CD4-positive, alpha-beta T cell treated with Interleukin-6 for 4 hours (primary cell): ENCODE measurements at places on chromosomes 3 and 15.

DNA sequence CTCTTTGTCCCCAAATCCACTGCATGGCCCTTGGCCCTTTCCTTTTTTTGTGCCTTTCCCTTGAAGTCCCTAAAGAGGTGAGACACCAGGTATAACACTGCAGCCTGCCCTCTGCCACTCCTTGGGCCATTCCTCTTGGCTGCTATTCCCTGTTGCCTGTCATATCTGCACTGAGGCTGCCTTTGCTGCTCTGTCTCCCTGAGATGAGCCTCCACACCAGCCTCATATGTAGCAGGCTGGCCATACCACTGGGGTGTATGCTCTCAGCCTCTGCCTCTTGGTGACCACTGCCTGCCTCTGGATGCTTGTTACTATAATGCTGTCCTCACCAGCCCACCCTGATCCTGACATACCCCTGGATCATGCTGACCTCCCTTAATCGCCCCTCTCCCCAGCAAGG is 252.0 kb downstream of the CLSTN2 start:
- no peak for DNase-seq

GRCh38 chr3:71258116-71258515 is 325.4 kb downstream of the FOXP1 start:
- peak; percentile 32 for DNase-seq

- no peak for DNase-seq
Observed at GRCh38 chr3:108008106-108008505, 82.7 kb downstream of the CD47 start.

- no peak for DNase-seq
Observed at GRCh38 chr15:89926158-89926557, 13.4 kb upstream of the ARPIN start.

- no peak for DNase-seq
Observed at GRCh38 chr3:82080261-82080660, 318.8 kb upstream of the GBE1 start.

- DNase-seq: no peak
Observed at GRCh38 chr15:67366904-67367303, 112.3 kb downstream of the IQCH start.

DNA sequence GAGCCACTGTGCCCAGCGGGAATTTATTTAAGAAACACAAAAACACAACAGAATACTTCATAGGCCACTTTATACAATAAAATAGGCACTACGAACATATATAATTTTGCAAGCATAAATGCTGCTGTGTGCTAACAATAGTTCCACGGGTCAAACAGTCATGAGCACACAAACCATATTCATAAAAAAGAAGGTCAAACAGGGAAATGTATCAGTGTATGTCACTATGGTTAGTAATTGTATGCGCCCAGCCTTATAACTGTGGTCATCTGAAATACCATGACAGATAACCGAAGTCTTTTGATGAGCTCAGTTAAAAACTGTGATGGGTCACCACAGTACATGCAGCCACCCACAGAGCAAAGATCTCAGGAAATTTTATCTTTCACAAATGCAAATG is 38.1 kb upstream of the NR2C2 start:
- no peak for DNase-seq

- no peak for DNase-seq
Observed at GRCh38 chr15:74451322-74451721, 9.6 kb downstream of the UBL7 start.

GRCh38 chr15:74622758-74623157 is 7.1 kb downstream of the CLK3 start:
- DNase-seq: no peak

DNA sequence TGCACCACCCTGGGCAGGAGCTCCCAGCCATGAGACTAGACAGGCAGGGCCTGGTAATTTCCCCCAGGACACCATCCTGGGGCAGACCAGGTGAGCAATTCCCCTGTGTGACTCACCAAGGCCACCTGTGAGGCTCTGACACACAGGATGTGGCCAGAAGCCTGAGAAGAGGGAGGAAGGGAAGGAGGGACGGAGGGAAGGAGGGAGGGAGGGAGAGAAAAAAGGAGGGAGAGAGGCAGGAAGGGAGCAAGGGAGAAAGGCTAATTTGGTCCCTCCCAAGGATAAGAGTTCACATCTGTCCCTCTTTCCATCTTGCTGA is 25.9 kb downstream of the WNT7A start:
- DNase-seq: peak; percentile 33

GRCh38 chr3:42442640-42443039 is 32.2 kb upstream of the LYZL4 start:
- no peak for DNase-seq

GRCh38 chr3:34260271-34261000 is 462.0 kb downstream of the PDCD6IP start:
- DNase-seq: no peak

DNA sequence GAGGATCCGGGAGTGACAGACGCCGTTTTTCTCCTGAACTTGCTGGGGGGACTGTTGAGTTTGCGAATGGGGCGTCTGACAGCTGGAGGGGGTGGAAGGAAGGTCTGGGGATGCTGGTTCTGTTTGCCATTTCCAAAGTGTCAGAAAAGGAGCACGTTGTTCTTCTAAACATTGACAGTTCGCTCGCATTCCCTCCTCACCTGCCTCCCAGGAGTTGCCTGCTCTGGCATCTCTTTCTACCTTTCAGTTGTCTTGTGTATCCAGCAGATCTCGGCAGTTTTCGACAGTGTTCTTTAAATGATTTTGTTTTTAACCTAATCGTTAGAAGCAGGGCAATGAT is 829 bp downstream of the SELENOT start:
- DNase-seq: no peak

- DNase-seq: no peak
Observed at GRCh38 chr3:89571298-89571697, 463.9 kb downstream of the EPHA3 start.

- no peak for DNase-seq
Observed at GRCh38 chr3:117661818-117662095, 952.2 kb downstream of the TUSC7 start.

- DNase-seq: no peak
Observed at GRCh38 chr15:75577401-75578172, 1.5 kb downstream of the PTPN9 start.

DNA sequence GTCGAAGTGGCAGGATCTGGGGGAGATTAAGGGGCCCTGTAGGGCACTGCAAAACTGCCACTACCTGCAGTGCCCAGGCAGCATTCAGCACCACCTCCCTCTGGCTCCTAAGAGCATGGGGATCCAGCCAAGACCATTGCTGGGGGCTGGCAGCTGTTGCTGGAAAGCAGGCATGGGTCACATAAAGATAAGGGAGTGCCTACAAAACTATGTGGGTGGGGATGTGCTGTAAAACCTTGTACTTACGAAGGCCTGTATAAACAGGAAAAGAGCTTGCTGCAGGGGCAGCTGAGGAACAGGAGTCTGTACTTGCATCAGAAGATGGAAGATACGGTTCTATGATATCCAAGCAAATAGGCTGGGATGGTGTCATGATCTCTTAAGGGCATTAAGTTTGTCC is 27.1 kb downstream of the IL20RB start:
- DNase-seq: no peak

GRCh38 chr3:62554264-62554799 is 181.0 kb upstream of the FEZF2 start:
- no peak for DNase-seq

- DNase-seq: peak; percentile 67
Observed at GRCh38 chr15:99706557-99707303, 26.5 kb downstream of the LYSMD4 start.

GRCh38 chr3:119413603-119414280 is 49.7 kb downstream of the TMEM39A start:
- DNase-seq: no peak

DNA sequence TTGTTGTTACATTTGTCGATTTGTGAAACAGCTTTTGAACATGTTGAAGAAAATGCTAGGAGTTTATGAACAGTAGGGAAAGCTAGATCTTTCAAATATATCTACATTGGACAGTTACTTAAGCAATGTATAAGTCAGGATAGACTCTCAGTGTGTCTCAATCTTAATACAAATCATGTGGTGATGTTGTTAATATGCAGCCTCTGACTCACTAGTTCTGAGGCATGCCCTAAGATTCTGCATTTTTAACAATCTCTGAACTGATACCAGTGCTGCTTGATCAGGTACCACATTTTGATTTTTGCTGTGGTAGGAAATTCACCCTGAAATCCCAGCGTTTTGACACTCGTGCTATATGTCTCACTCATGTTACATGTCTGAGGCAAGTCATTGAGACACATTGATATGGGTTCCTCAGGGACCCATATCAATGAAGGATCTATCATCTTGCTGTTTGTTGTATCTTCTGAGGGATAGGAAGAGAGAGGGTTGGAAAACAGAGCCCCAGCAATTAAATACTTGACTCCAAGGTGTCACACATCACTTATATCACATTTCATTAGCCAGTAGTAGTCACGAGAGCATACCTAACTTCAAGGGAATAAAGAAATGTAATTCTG is 597.9 kb downstream of the TAFA4 start:
- no peak for DNase-seq

GRCh38 chr15:84685304-84685703 is 27.3 kb upstream of the NMB start:
- peak; percentile 4 for DNase-seq

DNA sequence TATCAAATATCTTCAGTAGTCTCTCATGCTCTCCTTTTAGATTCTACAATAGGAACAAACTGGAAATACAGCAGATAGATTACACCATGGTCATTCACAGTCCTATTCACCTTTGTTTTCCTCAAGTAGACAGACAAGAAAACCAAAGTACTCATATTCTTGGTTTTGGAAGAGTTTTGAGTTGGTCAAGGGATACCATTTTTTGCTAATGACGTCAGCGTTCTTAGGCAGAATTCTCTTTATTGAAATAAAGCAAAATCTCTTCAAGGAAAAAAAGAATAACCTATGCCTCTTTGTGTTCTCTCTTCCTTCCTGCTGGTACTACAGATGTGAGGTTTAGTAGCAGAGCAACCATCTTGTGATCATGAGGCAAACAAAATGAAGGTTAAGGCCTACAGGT is 268.3 kb upstream of the PDZRN3 start:
- DNase-seq: no peak

DNA sequence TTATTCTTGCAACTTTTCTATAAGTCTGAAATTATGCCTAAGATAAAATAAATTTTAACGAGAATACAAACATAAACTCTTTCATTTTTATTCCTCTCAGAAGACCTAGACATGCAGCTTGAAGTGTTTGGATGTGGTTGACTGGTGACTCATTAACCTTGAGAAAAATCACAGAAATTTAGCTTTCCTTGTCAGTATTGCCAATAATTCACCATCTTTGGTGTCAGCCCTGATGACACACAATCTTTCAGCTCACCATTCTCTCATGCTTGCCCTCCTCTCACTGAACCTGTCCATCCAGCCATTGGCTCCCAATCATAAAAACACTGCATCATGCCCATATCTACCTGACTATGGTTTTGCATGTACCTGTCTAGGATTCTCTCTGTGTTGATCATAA is 22.6 kb upstream of the TNFAIP8L3 start:
- DNase-seq: no peak

DNA sequence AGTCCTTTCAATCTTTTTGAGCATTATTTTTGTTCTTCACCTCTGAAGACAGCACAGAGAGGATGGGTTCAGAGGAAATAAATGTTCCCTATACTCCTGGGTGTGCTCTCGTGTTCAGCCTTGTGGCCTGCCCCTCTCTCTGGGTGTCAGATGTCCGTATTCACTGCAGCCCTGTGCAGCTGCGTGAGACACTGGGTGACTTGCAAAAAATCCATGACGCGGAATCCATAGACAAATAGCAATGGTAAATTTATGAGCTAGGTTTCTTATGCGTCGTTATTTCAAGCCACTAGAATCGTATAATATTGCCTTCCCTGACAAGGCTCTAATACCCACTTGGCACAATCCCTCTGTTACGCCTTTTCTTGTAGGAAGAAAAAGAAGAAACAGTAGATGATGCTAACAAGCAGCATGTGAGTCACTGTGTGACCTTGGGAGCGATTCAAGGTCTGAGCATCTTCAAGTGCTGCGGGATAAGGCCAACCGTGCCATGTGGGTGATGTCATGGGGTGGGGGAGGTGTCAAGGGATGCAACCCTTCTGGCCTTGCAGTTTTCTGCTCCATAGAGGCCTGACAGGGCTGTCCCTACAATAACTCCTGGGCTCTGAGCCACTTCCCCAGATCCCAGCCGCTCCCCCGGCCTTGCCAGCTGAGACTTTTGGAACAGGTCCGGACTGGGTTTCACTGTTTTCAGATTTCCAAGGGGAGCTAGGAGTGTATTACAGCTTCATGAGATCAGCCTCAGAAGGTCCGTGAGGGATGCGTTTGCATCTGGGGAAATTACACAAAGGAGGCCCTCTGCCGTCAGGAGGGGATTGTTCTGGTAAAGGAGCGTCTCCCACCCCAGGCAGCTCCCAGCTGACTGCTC is 47.6 kb upstream of the POMGNT2 start:
- no peak for DNase-seq

GRCh38 chr3:107845380-107846278 is 245.2 kb downstream of the CD47 start:
- DNase-seq: no peak

GRCh38 chr3:186923241-186923640 is 7.1 kb upstream of the ST6GAL1 start:
- no peak for DNase-seq

DNA sequence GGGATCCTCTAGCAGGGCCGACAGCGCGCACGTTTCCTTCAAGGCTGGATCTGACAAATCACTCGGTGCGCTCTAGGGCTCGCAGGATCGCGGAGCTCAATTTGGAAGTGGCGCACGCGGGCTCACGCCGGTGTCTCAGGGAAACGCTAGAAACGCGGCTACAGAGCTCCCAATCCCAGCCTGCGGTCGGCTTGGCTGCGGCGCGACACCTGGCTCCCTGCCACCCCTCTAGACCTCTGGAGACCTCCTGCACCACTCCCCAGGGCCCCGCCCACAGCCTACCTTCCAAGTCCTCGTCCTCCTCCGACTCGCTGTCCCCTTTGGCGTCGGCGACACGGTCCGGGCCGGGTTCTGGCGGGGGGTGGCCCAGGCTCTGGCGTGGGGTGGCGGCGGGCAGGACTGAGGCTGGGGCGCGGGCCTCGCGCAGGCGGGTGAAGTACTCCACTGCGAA is 596 bp downstream of the PRKAR2A start:
- peak; percentile 64 for DNase-seq

DNA sequence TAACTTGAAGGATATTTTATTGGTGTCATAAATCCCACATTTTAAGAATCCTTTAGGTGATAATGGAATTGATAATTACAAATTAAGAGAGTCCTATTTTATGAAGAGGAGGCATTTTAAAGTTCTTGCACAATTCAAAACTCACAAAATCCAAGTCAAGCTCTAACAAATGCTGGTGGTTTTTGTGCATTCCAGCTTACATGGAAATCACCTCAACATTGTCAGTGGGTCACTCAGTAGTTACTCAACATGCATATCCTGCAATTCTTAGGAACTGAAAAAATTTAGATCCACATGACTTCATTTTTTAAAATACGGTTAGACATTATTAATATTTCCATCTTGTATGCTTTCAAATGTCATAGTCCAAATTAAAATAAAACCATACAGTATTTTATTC is 487.2 kb downstream of the CNTN3 start:
- no peak for DNase-seq
